Esophagus mucosa (tissue), 1 donor: ENCODE measurements at places on chromosomes 11 and 22. TPM values are rescaled to one million over a fixed set of nuclear protein-coding genes. Genes with fewer than 3 reads are reported as not detected.
A peak's percentile ranks its signal among the peaks of the same experiment; 100 is the strongest.

The DEFB131B gene
- not detected for total RNA-seq

The SCGB2A2 gene
- total RNA-seq, result not detected

The UBQLN3 gene
- total RNA-seq, result not detected

DNA sequence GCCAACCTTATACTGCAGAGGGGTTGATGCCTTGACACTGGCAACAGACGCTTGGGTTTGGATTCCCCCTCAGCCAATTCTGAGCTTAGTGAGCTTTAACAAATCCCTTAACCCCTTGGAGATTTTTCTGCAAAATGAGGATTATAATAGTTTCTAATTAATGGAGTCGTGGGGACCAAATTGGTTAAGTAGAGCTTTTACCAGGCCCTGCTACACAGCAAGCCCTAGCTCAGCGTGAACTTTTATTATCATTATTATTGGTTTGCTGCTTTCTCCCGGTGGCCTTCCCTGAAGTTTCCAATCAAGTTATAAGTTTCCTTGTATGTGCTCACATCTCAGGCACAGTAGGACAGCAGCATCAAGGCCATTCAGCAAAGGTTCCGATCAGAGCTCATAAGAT, 156.6 kb upstream of the GUCY1A2 start:
- ATAC-seq, result no peak

DNA sequence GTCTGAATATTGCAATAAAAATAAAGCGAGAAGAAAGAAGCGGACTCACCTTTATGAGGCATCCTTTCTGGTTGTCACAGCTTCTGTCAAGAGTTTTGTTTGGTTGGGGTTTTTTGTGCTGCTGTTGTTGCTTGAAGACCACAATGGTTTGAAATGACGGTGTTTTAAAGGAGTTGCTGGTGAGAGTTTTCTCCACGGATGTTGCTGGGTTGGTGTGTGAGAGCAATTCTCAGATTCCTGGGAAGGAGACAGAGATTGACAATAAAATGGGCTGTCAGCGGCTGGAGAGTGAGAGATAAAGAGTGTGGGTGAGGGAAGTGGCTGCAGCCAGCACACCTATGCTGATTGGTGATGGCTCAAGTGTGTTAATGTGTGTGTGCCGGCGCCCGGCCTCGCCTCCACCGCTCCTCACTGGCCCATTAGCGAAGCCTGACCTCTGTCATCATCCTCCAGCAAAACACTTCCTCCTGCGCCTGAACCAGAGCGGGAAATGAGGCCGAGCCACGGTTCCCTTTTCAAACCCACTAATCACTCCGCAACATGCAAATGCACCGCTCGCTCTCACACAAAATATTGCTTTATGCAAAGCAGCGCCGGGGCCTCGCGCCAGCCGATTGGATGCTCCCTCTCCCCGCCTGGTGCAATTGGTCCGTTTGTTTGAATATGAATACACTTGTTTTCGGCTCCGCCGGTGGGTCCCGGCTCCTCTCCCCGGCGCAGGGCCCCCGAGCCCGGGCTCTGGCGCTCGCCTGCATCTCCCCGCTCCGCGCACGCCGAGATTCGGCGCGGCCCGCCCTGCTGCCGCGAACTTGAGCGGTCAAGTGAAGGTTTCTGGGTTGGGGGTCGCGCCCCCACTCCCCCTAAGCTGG, at the start of gene PAX6:
PAX6 (minus strand) TSS at position 544 of the 869 bp plus-strand sequence. CDS start 4,911 bp downstream, outside the sequence.
- ATAC-seq, result peak; percentile 87

GRCh38 chr11:25435197-25435596, 896.7 kb upstream of the ANO3 start:
- no peak for ATAC-seq

- ATAC-seq, result no peak
These were observed 507.1 kb upstream of the CCDC90B start for GRCh38 chr11:83793310-83793709.

DNA sequence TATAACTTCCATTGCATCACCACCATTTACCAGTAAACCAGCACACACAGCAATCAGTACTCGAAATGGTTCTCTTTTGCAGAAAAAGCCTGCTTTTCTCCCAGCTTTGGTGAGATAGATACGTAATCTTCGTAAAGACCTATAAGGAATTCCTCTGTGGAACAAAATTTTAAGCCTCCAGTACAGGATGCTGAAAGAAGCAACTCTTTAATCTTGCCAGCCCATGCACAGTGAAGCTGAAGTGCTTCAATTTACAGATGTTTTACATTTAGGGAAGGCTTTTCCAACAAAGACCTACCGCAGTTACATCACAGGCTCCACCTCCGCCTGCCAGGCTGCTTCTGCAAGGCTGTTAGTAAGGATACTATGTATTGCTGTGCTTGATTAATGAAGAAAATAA, 1.9 kb downstream of the ELMOD1 start:
- no peak for ATAC-seq

DNA sequence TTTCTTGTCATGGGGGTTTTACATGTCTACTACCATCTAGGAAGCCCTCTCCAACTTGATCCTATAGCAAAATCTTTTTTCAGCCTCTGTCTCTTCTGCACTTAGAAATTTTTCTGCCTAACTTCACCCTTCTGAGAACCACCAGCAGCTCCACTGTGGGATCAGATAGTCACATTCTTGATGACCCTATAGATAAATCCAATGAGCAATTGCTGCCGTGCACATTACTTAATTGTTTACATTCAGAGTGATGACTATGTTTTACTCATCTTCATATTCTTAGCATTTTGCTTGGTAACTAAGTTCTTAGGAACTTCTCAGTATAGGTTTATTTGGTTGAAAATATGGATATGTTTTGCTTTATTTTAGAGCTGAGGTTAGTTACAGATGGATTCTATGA, 12.4 kb upstream of the ETS1 start:
- ATAC-seq, result no peak

GRCh38 chr11:121270001-121270678, 22.4 kb upstream of the SC5D start:
- no peak for ATAC-seq

- no peak for ATAC-seq
These were observed 10.5 kb upstream of the EHD1 start for GRCh38 chr11:64888729-64889511.

DNA sequence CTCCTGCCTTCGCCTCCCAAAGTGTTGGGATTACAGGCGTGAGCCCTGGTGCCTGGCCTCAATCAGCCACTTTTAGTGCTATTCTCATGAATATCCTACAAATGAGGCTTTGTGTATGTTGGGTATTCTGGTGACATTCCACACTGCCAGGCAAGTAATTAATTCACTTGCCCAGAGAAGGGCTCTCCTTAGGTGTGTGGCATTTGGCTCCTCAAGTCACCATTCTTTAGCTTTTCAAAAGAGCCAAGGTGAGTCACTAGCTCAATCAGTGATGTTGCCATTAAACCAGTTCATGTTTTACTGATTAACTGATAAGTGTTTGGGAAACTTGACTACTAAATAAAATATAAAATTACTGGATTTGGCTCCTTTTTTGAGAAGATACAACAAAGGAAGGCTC, 52.2 kb downstream of the SLC25A17 start:
- ATAC-seq, result no peak
